SW 1271 (cell line): ENCODE measurements at places on chromosomes 7 and 10.

GRCh38 chr10:132808383-132809231, 22.7 kb upstream of the NKX6-2 start:
- DNase-seq: no peak

- no peak for DNase-seq
Measured at GRCh38 chr7:131329176-131329570, 1.5 kb downstream of the MKLN1 start.

- DNase-seq: no peak
Measured at GRCh38 chr7:148882192-148882591, 1.9 kb downstream of the EZH2 start.

- no peak for DNase-seq
Measured at GRCh38 chr10:111543854-111544253, 467.0 kb downstream of the ADRA2A start.

GRCh38 chr7:158536871-158537515, 50.6 kb downstream of the PTPRN2 start:
- no peak for DNase-seq

GRCh38 chr7:81605493-81605892, 164.4 kb downstream of the HGF start:
- no peak for DNase-seq

DNA sequence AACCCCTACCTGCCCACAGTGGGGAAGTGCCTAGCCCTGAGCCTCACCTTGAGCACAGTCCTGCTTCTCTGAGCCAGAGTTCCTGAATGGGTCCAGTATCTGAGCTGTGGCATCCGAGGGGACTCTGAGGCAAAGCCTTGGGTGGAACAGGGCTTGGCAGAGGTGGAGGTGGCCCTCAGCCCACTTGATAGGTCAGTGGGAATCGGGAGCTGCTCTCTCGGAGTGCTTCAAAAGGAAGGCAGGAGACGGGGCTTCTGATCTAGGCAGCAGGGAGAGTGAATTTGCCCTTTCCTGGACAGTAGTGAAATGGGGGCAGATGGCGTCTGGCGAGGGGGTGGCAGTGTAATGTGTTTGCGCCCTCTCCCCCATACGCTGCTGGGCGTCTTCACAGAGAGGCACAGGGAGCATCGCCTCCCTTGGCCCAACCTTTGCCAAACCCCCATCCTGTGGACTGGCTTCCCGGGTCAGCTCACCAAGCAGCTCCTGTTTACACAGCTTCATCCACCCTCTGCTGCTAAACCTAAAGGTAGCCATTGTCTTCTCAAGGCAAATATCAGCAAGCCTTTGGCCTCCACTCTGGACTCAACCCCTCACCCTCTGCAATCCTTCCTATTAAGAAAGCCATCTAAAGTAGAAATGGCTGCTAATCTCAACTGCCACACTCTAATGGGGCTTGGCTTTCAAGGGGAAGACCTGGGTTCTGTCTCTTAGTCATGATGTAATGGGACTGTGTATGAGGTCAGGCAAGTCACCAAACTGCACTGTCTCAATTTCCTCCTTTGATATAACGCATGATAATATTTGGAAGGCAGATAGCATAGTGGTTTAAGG, 21.1 kb upstream of the VDAC2 start:
- no peak for DNase-seq

- no peak for DNase-seq
Measured at GRCh38 chr7:6500691-6501090, 50.6 kb downstream of the GRID2IP start.

- DNase-seq: no peak
Measured at GRCh38 chr7:98352621-98353020, 48.3 kb downstream of the BAIAP2L1 start.

GRCh38 chr7:130135208-130136205, 65.2 kb downstream of the KLHDC10 start:
- no peak for DNase-seq

DNA sequence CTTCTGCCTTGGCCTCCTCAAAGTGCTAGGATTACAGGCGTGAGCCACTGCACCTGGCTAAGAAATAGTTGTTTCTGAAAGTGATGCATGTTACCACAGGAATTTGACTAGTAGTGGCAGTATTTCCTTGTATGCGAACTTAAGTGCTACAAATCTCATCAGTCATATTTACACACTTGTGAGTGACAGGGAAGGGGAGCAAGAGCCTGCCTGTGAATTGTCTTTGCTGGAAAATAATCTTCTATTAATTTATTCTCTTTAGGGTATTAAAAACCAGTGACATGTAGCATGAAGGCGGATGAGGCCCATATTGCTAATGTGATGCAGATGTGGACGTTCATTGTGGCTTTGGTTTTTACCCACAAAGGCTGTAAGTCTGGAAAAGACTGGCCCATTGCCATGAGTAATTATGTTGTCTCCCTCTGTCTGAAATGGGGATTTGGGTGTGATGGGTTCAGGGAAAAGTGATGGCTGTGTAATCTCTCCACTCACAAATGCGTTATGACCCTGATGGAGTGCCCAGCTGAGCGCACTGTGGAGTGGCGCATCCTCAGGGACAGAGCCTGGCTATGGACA, 97.6 kb downstream of the CCNY start:
- no peak for DNase-seq

GRCh38 chr7:129607471-129608120, 3.9 kb upstream of the NRF1 start:
- no peak for DNase-seq

- no peak for DNase-seq
Measured at GRCh38 chr10:71598621-71599055, 120.9 kb downstream of the C10orf105 start.

DNA sequence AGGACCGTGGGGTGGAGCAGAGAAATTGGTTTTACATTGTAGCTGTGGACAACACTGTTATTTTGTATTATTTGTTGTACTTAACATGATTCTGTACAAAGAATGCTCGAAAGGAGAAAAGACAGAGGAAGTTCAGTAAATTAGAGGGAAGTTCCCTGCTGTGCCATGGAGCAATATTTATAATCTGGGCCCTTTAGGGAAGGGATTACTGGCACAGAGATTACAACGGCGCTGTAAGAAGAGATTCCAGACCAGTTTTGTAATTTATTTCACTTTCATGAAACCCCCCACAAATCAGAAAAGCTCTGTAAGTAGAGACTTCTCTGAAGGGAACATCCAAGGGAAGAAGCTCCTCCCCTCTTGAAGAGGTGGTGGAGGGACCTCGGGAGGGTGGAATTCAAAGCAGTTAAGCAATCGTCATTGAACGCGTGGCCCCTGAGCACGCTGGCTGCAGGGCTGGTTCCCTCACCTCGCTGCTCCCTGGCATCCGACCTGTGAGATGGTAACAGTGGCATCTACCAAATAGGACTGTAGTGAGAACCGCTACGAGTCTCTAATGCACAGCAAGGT, 113.5 kb downstream of the KLF6 start:
- DNase-seq: no peak

- DNase-seq: no peak
Measured at GRCh38 chr10:104146882-104147281, 24.9 kb downstream of the SFR1 start.

DNA sequence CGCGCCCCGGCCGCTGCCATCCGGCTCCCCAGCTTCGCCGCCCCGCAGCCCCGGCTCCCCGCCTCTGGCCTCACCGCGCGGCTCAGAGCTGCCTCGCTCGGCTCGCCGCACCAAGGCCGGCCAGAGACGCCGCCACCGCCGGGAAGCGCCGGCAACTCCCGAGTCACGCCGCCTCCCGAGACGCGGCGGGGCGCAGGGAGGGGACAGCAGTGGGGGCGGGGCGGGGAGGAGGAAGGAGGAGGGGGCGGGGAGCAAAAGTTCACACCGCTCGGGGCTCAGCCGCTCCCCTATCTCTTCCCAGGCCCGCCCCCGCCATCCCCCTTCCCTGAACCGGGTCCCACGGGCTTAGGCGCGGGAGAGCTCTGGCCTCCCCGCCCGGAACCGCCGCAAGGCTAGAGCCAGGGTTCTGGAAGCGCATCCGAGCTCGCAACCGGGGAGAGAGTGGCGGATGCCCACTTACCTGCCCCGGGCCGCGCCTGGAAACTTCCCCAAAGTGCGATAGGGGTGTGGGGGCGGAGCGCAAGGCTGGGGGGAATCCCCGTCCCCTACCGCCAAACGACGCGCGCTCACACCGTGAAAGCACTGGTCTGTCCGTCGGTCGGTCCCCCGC, 1.0 kb downstream of the CHST15 start:
- DNase-seq: peak; percentile 47

DNA sequence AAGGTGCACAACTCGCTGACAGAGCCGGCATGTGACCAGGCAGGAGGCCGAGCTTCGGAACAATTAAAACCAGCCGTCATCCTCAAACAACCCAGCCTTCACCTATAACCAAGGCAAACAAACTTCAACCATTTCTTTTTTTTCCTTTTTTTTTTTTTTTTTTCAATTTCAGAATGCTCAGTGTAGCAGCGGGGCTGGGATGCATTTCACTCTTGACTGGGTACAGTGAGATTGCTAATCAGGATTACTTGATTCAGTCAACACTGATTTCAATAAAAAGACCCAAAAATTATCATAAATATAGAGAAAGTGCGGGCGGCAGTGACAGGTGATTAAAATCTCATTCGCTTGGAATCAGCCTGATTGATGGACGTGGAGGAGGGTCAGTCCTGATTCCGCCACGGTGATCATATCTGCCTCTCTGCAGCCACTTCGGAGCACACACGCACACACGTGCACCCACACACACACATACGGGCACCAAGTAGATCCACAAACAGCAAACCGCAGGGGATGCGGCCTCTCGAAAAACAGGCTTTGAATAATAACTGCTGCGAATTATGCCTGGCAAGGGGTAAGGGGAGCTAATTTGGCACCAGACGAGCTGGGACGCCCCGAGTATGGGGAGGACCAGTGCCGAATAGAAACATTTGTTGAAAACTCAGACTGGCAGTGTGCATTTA, 31.2 kb downstream of the EBF3 start:
- no peak for DNase-seq

DNA sequence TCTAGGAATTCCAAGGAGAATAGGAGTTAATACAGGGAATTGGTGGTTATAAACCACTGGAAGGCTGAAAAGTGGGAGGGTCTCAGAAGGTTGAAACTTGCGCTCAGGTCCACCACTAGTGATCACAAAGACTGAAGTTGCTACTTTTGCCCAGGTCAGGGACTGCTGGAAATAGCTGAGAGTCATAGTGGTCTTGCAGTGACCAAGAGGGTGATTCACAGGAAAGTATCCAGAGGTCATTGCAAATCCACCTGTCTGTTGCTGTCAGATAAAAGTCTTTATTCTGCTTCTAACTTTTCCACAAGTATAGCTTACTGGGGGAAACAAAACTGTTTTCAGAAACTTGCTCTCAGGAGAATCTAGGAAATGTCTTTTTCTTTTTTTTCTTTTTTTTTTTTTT, 211.5 kb upstream of the PRSS1 start:
- no peak for DNase-seq

- no peak for DNase-seq
Measured at GRCh38 chr10:33712825-33713224, 378.4 kb upstream of the NRP1 start.

DNA sequence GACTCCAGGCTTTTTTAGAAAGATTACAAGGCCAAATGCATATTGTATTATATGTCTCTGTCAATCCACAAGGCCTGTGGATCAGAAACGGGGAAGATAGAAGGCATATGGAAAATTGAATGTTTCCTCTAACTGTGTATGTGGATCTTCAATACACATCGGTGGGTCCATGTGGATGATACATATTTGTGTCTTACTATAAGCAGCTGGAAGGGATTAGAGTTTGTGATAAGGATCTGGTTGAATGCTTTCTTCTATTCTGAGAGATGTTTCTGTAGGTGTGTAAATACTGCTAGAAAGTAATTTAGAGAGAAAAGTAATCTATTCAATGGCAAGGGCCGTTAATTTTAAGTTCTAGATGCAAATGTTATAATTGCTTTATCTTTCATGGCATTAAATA, 137.8 kb upstream of the AKR1E2 start:
- no peak for DNase-seq

- no peak for DNase-seq
Measured at GRCh38 chr7:105810556-105810955, 65.8 kb downstream of the ATXN7L1 start.

- peak; percentile 29 for DNase-seq
Measured at GRCh38 chr7:44534501-44534900, 6.6 kb downstream of the NPC1L1 start.

- DNase-seq: no peak
Measured at GRCh38 chr10:34049887-34050286, 715.4 kb upstream of the NRP1 start.

- peak; percentile 34 for DNase-seq
Measured at GRCh38 chr7:83271212-83272099, 108.8 kb upstream of the PCLO start.

GRCh38 chr7:17101207-17101696, 197.2 kb upstream of the AHR start:
- no peak for DNase-seq

GRCh38 chr7:134368851-134369544, 52.3 kb upstream of the SLC35B4 start:
- no peak for DNase-seq
